ENCODE measurements at places on chromosomes 4 and X.

DNA sequence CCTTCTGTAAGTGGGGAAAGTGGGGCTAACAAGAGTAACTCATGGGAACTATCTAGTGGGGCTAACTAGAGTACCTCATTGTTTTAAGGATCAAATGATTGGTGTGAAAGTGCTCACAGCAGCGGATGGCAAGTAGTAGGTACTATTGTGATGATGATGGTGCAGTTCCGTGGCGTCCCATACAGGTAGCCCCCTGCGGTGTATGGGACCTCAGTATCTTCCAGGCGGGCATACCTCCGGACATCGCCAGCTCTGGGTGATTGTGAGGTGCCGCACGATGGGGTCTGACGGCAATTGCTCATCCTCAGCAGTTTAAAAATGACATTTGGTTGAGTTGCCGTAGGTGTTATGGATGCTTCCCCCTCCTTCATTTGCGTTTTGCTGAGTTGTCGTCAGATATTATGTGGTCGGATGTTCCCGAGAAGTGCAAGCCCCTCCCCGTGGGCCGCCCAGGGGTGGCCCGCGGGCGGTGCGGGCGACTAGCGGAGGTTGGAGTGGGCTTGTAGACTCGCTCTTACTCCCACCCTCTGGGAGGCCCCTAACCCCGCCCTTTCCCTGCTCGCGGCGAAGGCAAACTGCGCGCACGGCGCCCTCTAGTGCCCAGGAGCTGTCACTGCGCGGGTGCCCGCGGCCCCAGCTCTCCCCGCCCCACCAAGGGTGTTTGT, 18.3 kb upstream of the GPR101 start:
- DNase-seq, result peak; percentile 89

DNA sequence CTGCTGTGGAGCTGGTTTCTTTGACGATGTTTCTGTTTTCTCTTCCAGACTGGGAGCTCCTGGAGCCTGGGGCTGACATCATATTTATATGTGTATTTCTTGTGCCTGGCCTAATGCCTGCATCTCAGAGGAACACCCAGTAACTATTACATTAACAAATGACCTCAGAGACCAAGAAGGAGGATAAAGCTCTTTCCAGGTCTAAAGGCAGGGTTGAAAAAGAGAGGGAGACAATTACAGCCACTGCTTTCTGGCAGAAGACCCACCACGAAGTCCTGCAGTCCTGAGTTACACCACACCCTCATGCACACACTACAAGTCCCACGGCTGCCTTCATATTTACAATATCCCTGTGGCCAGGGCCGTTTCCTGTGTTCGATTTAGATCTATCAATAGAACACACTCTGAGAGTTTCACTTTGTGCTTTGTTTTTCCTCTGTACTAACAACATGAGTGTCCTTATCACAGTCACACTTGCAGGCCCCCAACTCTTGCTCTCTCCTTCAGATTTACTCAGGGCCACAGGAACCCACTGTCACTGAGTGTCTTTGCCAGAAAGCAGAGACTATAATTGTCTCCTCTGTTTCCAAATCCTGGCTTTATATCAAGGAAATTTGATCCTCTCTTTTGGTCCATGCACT, 535.5 kb downstream of the MID1IP1 start:
- peak; percentile 37 for DNase-seq

- DNase-seq, result no peak
Observed at GRCh38 chrX:24080704-24081103, 25.9 kb downstream of the EIF2S3 start.

- DNase-seq, result peak; percentile 25
Observed at GRCh38 chrX:104679175-104679574, 113.2 kb downstream of the IL1RAPL2 start.

GRCh38 chrX:10564484-10564883, 55.9 kb downstream of the MID1 start:
- no peak for DNase-seq

All from KBM-7 (cell line).